Uterus (tissue), 4 donors: ENCODE measurements at places on chromosomes 13 and 19.

- DNase-seq = no peak
Measured at GRCh38 chr19:30222428-30222873, 149.7 kb upstream of the ZNF536 start.

DNA sequence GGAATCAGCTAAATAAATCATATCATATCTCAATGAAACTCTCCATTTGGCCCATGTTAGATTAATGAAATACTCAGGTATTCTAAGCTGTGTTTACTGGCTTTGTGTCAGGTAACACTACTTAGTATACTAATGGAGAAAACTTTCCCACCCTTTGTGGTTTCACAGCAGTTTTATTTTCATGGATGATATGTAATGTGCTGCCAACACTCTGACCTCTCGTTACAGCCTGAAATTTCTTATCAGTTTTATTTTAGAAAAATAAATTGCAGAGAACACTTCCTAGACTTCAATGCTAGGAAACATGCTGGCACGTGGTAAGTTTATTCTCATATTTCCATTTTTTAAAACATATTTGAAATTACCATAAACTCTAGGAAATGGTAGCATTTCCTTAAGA lies 758.9 kb downstream of the LIG4 start:
- no peak for DNase-seq

DNA sequence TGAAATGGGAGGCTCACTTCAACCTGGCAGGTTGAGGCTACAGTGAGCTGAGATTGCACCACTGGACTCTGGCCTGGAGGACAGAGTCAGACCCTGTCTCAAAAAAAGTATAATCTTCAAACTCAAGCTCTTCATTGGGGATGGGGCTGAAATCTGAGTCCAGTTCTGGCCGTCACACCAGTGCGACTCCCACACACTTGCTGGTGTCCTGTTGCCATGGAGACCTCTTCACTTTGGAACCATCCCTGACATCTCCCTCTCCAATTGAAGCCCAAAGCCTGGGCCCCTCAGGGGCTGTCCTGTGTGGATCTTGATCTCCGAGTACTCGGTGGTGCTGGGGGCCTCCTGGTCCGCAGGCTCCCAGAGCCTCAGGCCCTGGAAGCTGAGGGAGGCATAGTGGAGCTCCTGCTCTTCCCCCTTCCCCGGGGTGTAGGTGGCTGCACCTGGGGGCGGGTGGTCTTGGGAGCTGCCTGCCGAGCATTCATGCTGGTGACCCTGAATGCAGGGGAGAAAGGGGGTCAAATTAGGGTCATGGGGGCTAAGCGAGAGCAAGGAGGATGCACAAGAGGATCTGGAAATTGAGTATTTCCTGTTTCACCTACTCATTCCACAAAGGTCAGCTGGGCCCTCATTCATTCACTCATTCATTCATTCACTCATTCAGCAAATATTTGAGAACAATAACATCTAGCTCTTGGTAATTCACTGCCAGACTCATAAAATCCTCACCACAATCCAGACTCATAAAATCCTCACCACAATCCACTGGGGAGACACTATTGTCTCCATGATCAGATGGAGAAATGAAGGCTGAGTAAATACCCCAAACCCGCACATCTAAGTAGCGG lies 11.0 kb downstream of the SIGLEC11 start:
- DNase-seq = no peak

- no peak for DNase-seq
Measured at GRCh38 chr19:41309180-41310032, 566 bp upstream of the CCDC97 start.

DNA sequence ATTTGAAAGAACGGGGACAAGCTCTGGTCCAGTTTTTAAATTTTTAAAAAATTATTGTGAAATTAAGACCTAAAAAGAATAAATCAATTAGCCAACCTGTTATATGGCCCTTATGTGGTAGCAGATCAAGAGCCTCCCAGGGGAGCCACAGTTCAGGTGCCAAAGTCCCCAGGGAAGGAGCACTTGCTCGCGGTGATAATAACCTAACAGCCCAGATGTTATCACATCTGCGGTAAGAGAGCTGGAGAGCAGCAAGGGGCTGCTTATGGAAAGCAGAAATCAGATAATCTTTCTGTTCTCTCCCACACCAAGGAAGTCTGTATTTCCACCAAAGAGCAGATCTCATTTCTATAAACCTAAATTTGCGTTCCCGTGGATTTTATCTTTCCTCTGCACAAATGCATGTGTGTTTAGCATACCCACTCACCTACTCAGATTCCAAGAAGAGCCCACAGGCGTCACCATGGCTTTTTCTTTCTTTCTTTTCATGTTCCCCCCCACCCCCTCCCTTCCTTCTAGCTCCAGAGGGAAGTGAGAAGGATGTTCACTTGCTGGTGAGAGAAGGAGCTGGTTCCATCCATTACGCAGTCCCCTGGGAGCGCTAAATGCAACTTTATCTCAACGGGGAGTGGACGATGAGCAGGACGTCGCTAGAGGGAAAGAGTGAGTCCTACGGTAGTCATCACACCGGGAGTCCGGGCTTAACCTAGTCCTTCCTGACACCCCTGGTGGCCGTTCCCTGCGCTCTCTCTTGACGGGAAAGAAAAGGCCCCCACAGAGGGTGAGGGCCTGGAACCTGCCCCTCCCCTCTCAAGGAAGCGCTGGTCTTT lies 1.6 kb upstream of the POU4F1 start:
- no peak for DNase-seq

GRCh38 chr19:45772130-45772840 lies 3.2 kb upstream of the SIX5 start:
- DNase-seq = no peak

- DNase-seq = no peak
Measured at GRCh38 chr13:23320926-23321534, 112.5 kb downstream of the SACS start.

DNA sequence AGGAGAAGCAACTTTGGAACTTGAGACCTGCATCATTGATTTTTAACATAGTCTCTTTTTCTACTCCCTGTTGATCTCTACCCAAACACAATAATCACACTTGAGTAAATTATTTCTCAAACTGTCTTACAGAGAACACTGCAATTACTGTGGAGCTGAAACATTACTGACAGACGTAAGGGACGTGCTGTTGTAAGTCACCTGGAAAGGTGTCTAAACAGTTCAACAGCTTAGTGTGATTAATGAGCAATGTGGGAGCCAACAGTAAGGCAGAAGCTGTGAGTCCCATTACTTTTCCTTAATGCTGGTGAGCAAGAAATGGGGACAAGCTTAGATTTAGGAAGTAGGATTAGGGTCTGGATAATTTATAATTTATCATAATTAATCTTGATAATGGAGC lies 265.7 kb downstream of the DLEU7 start:
- no peak for DNase-seq

- DNase-seq = no peak
Measured at GRCh38 chr13:65468628-65469027, 1761.5 kb downstream of the PCDH9 start.

DNA sequence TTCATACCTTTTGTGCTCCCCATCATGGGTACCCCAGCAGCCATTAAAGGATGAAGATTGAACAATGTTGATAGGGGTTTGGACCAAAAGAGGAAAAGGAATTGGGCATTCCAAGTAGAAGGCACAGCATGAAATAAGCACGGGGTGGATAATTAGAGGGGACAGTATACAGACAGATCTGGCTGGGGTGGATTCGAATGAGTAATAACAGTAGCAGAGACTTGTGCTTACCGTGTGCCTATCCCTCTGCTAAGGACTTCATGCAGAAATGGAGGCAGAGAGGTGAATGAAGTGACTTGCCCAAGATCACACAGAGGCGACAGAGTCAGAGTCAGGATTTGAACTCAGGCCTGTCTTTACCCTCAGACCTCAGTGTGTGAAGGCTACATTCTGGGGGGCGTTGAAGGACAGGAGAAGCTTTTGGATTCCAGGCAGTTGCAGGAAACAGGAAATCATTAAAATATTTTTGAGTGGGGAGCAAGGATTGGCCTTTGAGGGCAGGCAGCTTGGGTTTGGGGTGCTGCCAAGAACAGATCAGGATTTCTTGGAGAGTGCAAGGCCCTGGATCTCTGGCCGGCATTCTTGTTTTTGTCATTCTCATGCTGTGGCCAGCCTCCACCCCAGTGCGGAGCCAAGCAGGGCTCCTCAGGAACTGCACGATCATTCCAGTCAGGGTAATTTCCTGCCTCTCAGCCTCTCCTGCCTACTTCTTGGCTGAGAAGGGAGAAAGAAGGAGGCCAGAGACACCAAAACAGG lies 18.7 kb downstream of the PAF1 start:
- DNase-seq = peak; percentile 87

DNA sequence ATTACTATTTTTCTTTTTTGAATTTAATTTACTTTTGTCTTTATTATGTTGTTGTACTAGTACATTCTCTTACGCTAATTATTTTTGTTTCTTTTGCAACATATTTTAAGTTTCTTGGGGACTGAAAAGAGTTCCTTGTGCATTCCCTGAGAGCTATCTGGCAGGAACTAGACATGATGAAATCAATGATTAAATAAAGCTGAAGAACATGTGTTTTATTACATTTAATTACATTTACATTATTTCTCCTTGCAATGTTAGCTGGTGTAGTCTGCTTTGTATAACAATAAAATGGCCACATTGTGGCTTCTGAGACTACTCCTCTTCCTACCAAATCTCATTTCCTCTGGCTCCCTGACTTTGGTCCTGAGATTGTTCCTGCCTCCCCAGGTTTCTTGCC lies 244.9 kb downstream of the NDFIP2 start:
- no peak for DNase-seq

DNA sequence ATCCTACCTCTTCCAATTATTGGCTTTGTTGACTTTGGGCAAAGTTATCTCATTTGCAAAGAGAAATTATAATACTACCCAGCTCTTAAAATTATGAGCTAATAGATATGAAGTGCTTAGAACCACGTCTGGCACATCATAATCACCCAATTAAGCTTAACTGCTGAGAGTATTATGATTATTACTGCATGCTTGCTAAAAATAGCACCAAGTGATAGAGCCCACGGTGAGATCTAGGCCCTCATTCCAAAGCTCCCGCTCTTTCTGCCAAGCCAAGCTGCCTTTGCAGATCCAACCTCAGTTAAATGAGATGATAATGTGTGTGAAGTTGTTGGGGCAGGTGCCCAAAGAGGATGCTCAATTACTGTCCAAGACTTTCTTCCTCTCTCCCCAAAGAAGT lies 6.5 kb upstream of the EDDM13 start:
- DNase-seq = no peak

DNA sequence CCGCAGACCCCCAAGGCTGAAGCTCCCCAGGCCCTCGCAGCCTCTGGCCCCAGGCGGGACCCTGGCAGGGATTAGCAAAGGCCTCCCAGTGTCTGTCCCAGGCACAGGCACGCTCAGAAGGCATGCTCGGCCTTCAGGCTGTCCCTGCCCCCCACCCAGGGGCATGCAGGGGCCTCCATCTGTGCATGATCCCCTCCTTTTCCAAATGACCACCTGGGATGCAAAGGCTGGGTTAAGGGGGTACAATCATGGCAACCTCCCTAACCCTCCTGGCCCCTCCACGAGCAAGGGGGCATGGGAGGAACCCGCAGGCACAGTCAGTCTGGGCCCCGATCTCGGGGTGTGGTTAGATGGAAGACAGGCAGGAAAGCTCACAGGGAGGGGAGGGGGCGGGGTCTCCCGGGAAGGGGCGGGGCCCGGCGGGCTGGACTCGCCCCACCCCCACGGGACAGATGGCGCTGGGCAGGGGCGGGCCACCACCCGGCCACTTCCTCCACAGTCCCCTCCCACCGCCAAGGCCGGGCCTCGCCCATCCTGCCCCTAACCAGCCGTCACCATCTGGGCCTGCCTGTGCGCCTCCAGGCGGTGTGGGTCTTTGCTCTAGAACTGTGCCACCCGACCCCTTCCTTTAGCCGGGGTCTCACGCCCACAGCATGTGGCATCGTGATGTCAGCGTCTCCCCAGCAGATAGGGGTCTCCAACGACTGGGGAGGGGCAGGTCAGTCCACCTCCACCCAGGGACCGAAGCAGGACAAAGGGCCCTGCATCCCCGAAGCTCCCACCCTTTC lies 7.0 kb upstream of the REXO1 start:
- DNase-seq = peak; percentile 66

- DNase-seq = peak; percentile 51
Measured at GRCh38 chr19:31262725-31263191, 86.5 kb downstream of the TSHZ3 start.

DNA sequence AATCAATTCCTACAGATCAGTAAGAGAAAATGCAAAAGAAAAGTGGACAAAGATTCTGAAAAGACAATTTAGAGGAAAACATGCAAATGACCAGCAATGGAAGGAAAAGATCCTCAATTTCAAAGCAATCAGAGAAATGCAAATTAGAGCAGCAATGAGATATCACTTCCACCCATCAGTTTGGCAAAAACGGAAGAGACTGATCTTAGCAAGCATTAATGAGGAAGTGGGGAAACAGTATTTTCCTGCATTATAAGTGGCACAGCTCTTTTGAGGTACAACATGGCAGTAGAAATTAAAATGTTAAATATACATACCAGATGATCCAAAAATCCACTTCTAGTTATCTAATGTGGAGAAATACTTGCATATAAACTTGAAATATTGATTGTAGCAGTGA lies 69.1 kb upstream of the SLC7A1 start:
- DNase-seq = no peak

GRCh38 chr13:33644581-33645543 lies 173.1 kb upstream of the RFC3 start:
- DNase-seq = peak; percentile 50

GRCh38 chr19:45418802-45419201 lies 4.9 kb downstream of the ERCC1 start:
- no peak for DNase-seq

GRCh38 chr19:6687114-6687513 lies 17.2 kb upstream of the TNFSF14 start:
- no peak for DNase-seq

GRCh38 chr19:34512254-34512822 lies 30.8 kb downstream of the WTIP start:
- no peak for DNase-seq

GRCh38 chr13:32911506-32911905 lies 104.7 kb upstream of the KL start:
- no peak for DNase-seq

DNA sequence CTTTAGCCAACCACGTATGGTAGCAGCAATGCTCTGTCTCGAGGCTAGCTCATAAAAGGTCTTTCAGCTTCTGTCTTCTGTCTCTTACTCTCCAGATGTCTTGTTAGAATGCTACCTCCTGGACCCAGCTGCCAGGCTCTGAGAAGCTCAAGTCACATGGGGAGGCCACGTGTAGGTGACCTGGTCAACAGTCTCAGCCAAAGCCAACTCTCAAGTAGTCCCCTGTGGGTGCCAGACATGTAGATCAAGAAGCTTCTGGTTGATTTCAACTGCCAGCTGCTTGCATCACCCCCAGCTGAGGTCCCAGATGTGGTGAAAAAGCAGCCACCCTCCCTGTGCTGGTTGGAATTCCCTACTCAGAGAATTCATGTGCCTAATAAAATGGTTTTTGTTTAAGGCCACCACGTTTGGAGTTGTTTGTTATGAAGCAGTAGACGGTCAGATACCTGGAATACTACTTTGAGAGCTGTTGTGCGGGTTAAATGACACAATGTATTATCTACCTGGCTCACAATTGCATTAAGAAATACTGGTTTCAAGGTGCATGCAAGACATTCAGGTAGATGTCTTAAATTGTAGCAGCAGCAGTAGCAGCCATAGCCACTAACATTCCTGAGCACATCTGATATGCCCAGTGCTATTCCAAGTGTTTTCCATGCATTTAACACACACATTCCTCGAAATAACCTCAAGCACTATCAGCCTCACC lies 131.0 kb upstream of the RFC3 start:
- no peak for DNase-seq
